Stimulated activated effector memory CD8-positive, alpha-beta T cell treated with anti-CD3 and anti-CD28 coated beads, Interleukin-12 subunit alpha, Interleukin-12 subunit beta, amount 100 ng/mL, for 72 hours (primary cell): ENCODE measurements at places on chromosomes 2 and 18.
A peak's percentile ranks its signal among the peaks of the same experiment; 100 is the strongest.

GRCh38 chr2:203878063-203878462 is 10.5 kb downstream of the CTLA4 start:
- no peak for DNase-seq

- peak; percentile 89 for DNase-seq
Observed at GRCh38 chr2:25301453-25302352, 40.0 kb downstream of the DNMT3A start.

DNA sequence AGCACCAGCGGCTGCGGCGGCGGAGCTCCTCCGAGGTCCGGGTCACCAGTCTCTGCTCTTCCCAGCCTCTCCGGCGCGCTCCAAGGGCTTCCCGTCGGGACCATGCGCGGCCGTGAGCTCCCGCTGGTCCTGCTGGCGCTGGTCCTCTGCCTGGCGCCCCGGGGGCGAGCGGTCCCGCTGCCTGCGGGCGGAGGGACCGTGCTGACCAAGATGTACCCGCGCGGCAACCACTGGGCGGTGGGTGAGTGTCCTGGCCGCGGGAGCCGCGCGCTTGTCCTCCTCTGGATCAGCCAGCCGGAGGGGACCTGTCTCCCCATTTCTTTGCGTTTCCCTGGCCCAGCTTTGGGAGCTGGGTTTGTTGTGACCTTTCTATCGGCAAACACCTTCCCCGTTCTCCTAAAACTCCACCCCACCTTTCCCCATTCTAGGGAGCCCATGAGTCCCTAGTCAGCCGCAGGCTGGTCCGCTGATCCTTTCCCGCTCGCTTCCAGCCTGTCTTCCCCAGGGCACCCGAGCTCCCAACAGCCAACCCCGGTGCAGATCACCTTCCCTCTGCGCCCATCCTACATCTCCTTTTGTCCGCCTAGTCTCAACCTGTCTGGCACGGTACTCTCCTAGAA is 316 bp downstream of the GRP start:
- DNase-seq, result no peak

DNA sequence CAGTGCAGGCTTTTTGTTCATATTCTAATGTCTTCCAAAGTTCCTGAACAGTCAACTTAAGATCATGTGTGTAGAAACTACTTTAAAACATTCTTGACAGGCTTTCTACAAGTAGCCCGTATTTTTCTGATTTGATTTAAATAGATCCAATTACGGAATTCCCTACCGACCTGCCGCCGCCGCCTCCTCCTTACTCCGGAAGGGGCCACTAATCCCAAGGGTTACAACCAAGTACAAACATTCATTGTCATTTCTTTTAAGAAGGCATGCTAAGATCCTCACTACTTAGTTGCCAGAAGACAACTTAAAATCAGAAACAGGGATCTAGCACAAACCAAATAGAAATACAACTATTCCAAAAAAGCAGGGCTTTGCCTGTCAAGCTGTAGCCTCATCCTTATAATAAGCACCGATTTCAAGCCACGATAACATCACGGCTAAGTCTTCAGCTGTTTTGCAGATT is 784 bp downstream of the WDR33 start:
- DNase-seq, result no peak

DNA sequence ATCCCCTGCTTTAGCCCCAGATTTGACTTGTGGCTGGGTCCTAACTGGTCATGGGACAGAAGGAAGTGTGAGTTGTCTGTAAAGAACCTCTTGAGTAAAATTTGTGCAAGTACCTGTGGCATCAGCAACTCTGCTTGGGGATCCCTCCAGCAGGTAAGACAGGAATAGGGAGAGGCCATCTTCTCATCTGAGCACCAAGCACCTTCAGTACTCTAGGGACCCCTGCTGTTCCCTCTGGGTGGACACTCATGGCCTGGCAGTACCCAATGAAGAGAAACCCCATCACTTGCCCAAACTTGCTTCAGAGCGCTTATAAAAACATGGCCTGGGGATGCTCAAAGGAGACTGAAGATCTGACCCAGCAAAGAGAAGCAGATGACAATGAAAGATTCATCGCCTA is 297.8 kb downstream of the SP3 start:
- no peak for DNase-seq

- no peak for DNase-seq
Observed at GRCh38 chr2:61722318-61722717, 131.5 kb downstream of the FAM161A start.

- DNase-seq, result no peak
Observed at GRCh38 chr2:231568098-231568784, 24.4 kb upstream of the TEX44 start.

- DNase-seq, result no peak
Observed at GRCh38 chr2:110863726-110864125, 131.4 kb downstream of the ACOXL start.

DNA sequence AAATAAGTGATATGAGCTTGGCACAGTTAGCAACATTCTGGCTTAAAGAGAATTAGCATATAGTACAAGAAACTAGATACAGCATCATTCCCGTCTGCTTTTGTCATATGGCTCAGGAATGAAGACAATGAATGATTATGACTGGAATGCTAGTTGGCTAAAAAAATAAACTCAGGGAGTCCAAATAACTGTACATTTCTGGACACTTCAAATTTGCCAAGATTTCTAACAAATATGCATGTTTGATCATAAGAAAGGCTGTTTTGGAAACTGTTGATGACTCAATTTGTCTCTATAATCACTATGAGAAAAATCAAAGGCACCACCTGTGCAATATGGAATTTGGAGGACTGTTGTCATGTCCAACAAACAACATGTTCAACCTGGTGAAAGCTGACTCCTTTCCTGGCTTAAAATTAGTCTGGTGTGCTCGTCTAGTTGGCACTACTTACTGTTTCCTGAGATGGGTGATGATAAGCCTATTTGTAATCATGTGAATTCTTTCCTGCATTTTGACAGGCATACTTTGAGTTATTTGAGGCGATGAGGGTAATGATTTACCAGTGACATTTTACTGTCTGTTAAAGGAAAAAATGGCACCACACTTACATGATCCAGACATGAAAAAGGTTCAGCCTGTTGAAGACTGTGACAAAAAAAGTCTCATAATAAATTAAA is 133.9 kb upstream of the CDH20 start:
- DNase-seq, result no peak

GRCh38 chr2:66305718-66306117 is 129.2 kb upstream of the MEIS1 start:
- no peak for DNase-seq

GRCh38 chr2:173669271-173669853 is 295.8 kb downstream of the SP3 start:
- DNase-seq, result no peak

GRCh38 chr18:37721544-37722522 is 156.2 kb upstream of the CELF4 start:
- no peak for DNase-seq

GRCh38 chr18:63111671-63112402 is 207.7 kb downstream of the BCL2 start:
- no peak for DNase-seq

GRCh38 chr2:43159797-43160196 is 66.6 kb downstream of the ZFP36L2 start:
- DNase-seq, result no peak

GRCh38 chr2:66021296-66021695 is 413.6 kb upstream of the MEIS1 start:
- no peak for DNase-seq

GRCh38 chr18:79542876-79543750 is 136.5 kb upstream of the CTDP1 start:
- DNase-seq, result no peak

DNA sequence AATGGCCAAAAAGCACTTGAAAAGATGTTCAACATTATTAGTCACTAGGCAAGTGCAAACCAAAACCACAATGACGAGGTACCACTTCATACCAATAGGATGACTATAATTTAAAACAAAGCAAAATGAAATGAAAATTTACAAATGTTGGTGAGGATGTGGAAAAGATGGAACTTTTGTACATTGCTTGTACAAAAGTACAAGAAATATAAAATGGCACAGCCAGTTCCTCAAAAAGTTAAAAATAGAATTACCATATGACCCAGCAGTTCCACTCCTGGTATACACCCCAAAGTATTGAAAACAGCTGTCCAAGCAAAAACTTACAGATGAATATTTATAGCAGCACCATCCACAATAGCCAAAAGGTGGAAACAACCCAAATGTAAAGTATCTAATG is 107.8 kb upstream of the XPO1 start:
- no peak for DNase-seq

DNA sequence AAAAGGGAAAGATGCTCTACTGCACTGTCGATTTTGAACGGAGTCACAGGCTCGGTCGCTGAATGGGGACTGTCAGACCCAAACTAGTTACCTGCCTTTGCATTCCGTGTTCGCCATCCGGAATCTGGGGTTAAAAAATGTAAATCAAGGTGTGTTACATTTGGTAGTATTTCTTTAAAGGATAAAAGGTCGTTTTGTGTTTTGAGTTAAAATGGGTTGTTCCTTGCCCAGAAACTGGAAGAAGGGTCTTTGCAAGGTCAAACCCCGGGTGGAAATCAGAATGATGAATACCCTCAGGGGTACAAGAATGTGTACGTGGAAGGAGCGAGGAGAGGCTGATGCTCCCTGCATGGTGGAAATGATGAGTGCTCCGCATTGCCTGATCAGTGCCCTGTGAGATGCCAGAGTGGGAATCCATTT is 1.0 kb downstream of the VSNL1 start:
- no peak for DNase-seq
